ENCODE measurements at places on chromosomes 7 and 10. TPM values are rescaled to one million over a fixed set of nuclear protein-coding genes. Genes with fewer than 3 reads are reported as not detected.

The RELN gene
- total RNA-seq: not detected

DNA sequence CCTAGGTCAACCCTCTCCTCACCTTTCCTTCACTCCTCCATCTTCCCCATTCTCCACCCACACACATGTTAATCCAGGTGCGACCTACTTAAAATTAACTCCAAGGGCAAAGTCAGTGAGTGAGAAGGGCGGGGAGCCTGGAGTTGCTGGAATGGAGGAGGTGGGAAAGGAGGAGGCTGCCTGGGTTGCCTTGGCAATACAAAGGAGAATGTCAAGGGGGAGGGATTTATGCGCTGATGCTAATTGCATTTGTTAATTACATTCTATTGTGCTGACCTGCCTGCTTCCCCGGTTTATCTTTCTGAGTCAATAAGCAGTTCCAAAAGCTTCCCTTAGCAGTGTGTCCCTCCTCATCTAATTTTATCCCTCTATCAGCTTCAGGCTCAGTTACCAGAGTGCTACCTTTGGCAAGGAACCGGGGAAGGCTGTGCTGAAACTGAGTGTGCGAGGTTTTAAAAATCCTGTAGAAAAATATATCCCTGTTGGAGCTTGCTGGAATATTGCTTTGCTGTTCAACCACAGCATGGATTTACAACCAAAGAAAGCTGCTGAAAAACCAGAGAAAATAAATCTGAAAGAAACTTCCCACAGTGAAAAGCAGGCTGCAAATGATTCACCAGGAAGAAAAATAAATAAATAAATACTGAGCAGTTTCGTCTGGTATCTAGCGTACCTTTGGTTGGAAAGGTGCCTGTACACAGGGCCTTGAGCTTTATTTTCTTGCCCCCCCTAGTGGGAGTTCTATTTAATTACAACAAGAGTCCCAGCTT lies 113.2 kb upstream of the DGKB start:
- DNase-seq: peak; percentile 6

- DNase-seq: no peak
Observed at GRCh38 chr7:46752881-46753366, 829.0 kb downstream of the TNS3 start.

DNA sequence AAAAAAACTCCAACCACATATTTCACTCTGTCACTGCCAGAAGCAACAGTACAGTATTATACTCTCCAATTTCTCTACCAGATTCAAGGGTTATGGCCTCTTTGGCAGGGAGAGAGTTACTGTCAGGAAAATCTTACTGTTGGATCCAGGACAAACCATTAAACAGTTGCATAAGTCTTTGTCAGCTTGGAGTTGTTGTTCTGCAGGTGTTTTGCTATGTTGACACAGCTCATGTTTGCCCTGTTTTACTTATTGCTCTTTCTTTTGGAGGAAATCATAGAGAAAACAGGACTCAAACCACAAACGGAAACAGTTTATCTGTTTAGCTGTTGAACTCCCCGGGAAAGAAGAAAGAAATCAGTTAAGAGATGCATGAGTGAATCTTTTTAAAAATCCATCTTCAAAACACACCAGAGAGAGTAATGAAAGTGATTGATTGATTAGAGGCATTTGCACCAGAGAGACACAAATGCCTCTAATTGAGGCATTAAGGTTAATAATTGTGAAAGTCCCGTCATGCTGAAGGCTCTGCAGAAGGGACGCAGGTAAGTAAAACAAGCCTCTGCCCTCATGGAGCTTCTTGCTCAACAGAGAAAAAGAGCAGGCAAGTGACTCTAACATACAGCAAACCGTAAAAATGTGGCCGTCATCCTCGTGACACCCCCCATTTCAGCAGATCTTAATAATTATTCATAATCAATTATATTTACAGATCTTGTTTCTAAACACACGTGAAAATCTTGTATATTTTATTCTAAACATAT lies 38.7 kb upstream of the ARHGAP21 start:
- no peak for DNase-seq

GRCh38 chr10:11357439-11357838 lies 254.0 kb downstream of the USP6NL start:
- no peak for DNase-seq

- DNase-seq: no peak
Observed at GRCh38 chr10:28316696-28317095, 13.8 kb upstream of the MPP7 start.

DNA sequence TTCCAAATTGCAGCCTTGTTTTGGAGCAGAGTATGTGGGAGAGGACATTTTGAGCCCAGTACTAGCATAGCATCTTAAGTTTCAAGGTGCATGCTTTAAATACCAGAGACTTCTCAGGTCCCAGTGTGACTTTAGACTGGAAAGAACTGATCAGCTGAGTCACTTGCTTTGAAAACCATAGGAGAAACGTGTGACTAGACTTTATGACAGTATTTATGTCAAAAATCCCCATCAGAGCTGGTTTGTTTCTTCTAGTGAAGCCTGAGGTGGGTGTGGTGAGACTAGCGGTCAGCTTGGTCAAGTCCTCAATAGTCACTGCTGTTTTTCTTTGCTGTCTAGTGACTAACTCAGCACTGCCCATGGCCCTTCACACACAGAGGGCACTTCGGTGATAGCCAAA lies 724.2 kb downstream of the GATA3 start:
- no peak for DNase-seq

- no peak for DNase-seq
Observed at GRCh38 chr7:101549734-101550133, 79.4 kb downstream of the MYL10 start.

The HTR5A gene
- not detected for total RNA-seq

DNA sequence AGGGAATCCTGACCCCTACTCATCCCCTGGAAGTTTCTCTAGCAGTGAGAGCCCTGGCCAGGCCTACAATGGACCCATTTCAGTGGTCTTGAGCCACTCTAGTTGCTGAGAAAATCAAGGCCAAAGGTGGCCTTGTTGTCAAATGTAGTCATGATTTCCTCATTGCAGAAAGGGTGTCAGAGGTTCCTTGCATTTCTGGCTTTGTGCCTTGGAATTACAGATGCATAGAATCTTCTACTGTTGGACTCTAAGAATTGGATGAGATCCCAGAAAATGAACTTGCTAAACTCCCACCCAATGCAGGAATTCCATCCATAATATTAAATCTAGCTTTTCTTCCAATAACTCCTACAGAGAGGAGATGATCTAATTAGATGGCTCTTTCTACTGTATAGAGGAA lies 12.2 kb downstream of the CPA2 start:
- DNase-seq: no peak

The PDE6C gene
- total RNA-seq: not detected

Measured in activated naive CD4-positive, alpha-beta T cell treated with anti-CD3 and anti-CD28 coated beads, Interleukin-2, amount 50 U/mL, for 72 hours (primary cell).